ENCODE measurements at places on chromosomes 2 and 18.

DNA sequence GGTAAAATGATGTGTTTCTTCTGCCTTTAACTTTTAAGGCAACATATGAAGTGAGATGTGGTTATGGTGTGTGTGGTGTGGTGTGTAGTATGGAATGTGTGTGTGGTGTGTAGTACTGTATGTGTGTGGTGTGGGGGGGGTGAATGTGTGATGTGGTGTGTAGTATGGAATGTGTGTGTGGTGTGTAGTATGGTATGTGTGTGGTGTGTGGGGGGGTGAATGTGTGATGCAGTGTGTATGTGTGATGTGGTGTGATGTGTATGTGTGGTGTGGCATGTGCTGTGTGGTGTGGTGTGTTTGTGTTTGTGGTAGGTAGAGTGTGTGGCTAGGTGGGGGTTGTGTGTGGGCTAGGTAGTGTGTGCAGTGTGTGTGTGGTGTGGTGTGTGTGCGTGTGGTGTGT is 17.2 kb upstream of the ARL4C start:
- DNase-seq = no peak

DNA sequence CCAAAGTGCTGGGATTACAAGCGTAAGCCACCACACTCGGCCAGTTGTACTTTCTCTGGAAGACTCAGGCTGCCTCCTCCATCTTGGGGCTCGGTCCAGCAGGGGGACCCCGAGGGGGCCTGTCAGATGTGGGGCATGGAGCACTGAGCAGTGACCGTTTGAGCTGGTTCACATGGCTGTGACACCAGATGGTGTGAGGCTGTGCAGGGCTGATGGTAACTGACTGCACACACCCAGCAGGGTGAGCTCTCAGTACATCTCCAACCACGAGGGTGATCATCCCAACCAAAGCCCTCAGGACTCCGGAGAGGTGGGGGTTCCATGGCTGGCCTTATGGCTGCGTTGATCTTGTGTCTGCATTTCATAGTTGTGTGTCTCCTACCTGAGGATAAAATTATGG is 63.4 kb downstream of the FAM168B start:
- no peak for DNase-seq

GRCh38 chr2:55598056-55598795 is 19.2 kb downstream of the PPP4R3B start:
- DNase-seq = no peak

DNA sequence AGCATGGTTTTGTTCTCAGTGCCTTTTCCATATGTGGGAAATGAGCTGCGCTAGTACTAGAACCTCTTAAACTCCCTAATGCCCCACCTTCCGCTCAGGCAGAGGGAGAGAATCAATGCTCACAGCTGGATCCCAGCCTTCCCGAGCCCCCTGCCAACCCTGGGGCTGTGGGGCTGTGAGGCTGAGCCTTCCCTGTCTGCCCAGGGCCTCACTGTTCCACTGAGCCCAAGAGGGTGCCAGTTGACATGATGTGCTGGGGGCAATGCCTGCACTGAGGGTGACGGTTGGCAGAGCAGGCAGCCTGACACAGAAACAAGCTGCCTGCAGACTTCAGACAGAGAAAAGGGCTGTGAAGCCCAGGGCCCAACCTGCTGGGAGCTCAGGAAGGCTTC is 602.4 kb upstream of the RAB6C start:
- DNase-seq = no peak

- DNase-seq = no peak
These were observed 47.8 kb downstream of the TMEM17 start for GRCh38 chr2:62458206-62458641.

GRCh38 chr2:314561-315336 is 26.9 kb upstream of the ALKAL2 start:
- no peak for DNase-seq

- DNase-seq = no peak
These were observed 45.3 kb downstream of the SMAD7 start for GRCh38 chr18:48905513-48905912.

- no peak for DNase-seq
These were observed 22.6 kb downstream of the REG1B start for GRCh38 chr2:79065201-79065600.

GRCh38 chr2:217075268-217076057 is 215.6 kb upstream of the TNP1 start:
- no peak for DNase-seq

DNA sequence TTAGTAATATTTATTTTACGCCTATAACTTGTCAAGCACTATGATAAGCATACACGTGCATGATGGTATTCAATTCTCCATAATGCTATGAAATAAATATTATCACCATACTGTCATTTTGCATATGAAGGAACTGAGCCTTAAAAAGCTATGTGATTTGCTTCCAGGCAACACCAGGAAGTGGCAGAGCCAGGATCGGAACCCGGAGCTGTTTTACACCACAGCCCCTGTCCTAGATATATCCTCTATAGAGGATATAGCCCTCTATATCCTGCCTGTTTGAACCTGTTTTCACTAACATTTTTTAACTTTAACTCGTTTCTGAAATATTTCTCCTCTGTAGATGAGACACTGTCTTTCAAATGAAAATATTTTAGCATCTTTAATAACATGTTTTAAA is 690.0 kb downstream of the SATB2 start:
- DNase-seq = no peak

- DNase-seq = no peak
These were observed 23.3 kb downstream of the RAB31 start for GRCh38 chr18:9731380-9731779.

DNA sequence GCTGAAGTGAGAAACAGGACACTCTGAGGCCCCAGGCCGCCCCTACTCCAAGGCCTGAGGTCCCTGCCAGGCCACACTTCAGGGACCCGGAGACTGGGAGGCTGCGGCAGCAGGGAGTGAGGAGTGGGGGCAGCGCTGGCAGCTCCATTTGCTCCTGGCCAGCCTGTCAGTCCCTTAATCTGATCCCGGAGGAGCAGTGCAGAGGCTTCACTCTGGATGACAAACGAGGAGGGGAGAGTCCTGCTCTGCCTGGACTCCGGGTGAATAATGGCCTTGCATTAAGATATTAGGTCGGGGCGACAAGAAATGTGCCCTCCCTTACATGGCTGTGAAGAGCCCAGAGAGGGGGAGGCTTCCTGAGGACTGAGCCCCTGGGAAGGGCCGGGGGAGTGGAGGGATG is 14.3 kb upstream of the PRSS56 start:
- no peak for DNase-seq

DNA sequence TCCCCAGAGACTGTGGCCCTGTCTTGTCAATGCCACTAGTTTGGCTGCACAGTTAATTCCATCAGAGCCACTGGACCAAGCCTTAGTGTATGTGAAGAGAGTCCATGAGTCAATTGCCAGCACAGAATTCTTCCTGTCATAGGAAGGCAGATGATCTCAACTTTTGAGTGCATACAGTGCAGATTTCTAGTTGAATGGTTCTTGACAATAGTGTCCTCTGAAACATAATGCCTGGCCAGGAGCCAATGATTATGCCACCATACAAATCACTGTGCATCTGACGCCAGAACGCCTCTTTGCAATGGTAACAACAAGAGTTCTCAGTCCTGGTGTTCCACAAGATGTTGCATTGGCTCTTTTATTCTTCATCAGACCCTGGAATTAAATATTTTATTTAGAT is 7.1 kb downstream of the NEUROD1 start:
- DNase-seq = no peak

DNA sequence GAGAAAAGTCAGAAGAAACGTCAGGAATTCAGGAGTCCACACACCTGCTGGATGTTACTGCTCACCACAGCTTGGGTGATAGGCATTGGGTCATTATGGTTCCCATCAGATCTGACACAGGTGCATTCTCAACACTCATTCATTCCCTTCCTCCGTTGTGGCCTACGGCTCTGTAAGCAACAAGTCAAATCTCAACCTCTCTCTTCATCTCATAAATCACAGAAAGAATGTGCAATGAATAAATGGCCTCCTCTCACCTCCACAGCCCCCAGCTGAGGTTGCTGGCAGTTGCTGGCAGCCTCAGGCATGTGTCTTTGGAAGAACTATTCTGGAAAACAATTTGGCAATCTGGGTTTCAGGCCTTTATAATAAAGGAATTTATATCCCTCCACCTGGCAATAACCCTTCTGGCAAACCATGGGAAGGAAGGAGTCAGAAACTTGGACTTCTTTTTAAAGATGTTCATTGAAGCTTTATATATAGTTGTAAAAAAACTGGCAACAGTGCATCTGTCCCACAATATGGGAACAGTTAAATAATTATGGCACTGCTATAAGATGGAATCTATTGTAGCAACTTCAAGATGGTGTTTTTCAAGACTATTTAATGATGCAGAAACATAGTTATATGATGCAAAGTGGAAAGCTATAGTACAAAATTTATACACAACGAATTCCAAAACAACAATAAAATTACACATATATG is 175.4 kb downstream of the ANAPC1 start:
- DNase-seq = peak; percentile 38

- peak; percentile 87 for DNase-seq
These were observed 3.0 kb upstream of the PLEK start for GRCh38 chr2:68362069-68362468.

DNA sequence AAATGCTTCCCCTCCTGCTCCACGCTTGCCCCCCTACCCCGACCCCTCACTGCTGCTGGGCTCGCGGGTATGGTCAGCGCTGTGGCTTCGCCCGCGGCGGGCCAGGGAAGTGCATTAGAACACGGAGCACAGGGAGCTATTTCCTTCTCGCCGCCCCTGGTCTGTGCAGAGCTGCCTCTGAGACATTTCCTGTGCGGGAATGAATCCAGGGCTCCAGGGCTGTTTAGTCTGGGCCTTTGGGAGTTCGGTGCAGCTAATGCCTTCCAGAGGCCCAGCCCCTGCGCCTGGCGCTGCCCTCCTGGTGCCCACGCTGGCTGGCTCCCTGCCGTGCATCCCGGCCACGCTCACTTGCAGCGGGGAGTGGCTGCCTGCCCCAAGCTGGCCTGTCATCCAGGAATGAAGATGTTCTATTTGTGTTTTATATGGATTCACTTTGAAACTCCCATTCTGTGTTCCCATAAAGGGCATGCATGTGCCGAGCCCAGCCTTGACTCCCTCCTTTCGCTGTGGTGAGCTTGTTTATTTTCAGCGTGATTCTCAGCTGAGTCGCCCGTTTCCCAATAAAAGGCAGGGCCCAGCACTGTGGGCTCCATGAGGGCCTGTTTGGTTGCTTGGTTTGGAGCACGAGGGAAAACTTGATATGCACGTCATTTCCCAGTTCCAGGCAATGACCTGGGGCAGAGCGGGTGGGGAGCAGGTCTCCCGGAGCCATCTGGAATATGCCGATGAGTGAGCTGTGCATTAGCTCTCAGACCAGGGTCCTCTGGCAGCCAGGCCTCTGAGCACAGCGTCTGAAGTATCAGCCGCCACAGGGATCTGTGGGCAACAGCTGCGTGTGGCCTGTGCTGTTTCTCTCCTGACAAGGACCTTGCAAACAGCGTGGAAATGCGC is 42.7 kb downstream of the SH3RF3 start:
- DNase-seq = no peak

DNA sequence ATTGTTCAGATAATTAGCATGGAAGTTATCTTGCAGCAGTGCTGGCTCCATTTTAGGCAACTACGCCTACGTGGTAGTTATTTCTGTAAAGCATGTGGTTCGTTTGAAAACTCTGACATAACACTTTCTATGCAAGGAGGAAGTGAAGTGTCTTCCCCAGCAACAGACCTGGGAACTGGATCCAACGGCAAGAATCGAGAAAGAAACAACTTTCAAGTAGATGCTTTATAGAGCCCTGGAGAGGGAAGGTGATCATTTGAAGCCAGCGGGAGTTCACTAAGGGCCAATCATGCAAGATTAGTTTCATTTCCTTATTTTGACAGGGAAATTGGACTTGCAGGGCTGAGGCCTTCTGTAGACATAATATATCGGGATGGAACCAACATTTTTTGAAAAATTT is 218.3 kb downstream of the ACKR3 start:
- DNase-seq = no peak

DNA sequence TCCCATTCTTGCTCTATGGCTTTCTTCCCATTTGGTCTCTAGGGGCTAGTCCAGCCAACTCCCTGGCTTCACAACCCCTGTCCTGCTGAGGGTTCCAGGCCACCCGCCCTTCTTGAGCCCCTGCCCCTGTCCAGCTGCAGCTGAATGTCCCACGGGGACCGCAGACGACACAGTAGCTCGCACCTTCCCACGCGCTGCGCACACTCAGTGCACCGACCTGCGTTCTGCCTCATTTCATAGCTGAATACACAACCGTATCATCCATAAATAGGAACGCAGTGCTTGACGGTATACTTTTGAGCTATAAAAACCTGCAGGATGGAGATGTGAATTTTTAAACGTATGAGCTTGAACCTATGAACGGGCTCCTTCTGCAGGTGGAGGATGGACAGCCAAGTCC is 660.4 kb upstream of the SALL3 start:
- DNase-seq = no peak

DNA sequence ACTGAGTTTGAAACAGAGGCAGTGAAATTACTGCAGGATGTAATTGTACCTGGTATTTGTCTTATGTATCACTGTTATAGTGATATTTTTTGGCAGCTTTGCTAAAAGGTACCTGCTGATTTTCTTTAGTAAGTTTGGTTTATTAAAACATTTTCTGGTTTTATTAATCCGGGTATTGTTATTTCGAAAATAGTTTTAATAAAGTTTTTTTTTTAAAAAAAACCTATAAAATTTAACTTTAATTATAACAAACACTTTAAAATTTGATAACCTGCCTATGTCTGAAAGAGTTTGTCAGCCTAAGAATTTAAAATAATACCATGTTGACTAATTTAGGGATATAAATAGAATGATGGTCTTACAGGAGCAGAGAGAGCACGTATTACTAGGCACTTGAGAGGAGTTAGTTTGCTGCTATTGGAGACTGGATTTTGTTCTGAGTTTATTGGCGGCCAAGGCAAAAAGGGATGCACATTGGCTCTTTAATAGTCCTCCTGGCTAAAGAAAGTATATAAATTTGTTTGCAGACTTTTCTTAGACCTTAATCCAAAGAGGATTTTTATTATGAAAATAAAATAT is 12.1 kb downstream of the EHBP1 start:
- no peak for DNase-seq

DNA sequence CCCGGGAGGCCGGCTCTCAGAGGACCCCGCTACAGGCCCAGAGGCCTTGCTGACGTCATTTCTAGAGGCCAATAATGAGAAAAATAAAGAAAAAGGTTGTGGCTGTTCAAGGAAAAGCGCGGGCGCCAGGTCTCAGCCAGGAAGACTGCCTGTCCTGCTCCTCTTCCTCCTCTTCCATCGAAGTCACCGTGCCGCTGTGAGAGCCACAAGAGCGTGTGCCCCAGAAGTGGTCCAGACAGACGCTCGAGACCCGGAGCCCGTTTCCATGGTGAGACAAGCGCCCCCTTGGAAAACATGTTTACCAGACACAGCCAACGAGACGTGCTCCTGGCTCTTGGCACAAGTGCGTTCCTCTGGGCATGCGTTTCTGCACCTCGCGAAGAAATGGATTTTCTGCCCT is 210.5 kb downstream of the HDAC4 start:
- DNase-seq = no peak

GRCh38 chr2:241300000-241300399 is 15.5 kb downstream of the HDLBP start:
- DNase-seq = peak; percentile 57

GRCh38 chr2:239787538-239788050 is 237.5 kb downstream of the NDUFA10 start:
- DNase-seq = peak; percentile 12

Measured in activated CD8-positive, alpha-beta memory T cell treated with anti-CD3 and anti-CD28 coated beads, Interleukin-2, amount 10 ng/mL, durations not matched to agents 7 days and 5 days (primary cell).